ENCODE measurements at places on chromosomes 7 and 10.

DNA sequence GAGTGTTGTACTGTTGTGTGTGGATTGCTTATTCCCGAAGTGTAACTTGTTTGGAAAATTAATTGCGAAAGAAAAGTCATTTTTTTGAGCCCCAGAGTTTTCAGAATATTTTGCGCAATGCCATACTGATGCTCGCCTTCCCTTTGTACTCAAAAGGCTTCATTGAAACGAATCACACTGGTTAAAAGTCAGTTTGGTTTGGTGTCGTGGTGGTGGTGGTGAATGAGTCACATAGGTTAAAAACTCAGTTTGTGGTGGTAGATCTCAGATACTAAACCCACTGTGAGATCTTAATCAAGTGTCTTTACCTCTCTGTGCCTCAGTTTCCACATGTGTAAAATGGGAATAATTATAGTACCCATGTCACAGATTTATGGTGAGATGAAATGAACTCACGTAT is 61.1 kb upstream of the IL6 start:
- no peak for DNase-seq

DNA sequence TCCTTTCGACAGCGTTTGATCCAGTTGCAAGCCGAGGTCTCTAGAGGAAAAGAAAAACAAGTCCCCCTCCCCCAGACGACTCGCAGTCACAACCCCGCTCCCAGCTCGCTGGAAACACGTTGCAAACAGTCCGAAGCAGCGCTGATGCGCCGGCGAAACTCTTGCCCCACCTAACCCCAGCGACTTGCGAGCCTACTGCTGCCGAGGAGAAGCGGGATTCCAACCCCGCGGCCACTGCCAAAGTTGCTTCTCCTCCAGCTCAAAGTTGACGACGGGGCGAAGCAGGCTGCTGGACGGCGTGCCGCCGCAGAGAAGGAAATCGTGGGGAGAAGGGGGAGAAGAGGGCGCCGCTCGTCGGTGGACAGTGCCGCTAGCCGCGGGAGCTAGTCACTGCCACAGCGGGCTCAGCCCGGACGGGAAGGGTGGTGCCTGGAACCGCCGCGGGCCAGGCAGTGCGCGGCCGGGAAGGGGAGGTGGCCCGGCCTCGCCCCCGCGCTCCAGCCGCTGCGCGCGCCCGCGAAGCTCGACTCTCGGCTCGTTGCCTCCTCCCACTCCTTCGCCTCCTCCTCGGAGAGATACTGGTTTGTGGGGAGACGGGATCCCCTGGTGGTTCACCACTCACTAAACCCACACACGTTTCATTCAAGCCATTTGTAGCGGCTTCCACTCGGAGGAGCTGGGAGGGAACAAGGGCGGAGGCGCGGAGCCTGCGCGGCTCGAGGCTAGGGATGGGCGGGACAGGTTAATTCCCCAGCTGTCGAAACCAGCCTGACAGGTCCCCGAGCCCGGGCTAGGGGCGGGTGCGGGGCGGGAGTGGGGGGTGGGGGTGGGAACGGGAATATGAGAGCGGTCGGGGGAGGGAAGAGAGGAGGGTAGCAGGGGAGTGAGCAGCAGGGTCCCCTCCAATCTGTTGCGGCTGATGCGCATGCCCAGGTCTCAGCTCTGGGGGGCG is at the start of gene GPR37:
GPR37 (minus strand) TSS at position 392 of the 952 bp plus-strand sequence. CDS start 816 bp downstream, outside the sequence.
- DNase-seq, result peak; percentile 55

- DNase-seq, result no peak
Observed at GRCh38 chr10:131822692-131823245, 78.0 kb upstream of the PPP2R2D start.

DNA sequence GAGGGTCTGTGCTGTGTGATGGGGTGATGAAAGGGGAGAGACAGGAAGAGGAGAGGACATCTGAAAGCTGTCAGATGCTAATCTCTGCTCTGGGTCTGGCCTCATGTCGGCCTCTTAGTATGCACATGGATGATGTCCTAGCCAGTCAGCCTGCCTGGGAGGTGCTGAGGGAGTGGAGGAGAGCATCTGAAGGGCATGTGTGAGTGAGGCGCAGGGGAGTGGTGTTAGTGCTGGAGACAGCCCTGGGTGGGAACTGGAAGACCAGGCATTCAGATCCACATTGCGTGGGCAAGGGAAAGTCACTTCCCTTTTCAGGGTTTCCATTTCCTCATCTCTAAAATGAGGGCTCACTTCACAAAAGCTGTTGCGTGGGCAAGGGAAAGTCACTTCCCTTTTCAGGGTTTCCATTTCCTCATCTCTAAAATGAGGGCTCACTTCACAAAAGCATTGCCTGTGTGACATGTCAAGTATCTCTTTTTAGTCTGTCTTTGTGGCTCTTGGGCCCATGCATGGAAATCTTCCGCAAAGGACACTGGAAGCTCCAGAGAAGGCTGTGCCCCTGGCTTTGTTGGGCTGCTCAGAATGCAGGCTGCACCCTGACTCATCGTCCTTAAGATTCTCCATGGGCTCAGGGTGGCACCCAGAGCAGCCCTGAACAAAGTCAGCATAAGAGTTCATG is 10.0 kb downstream of the SFTPD start:
- DNase-seq, result no peak

GRCh38 chr7:151689196-151689971 is 169.7 kb upstream of the RHEB start:
- no peak for DNase-seq

- DNase-seq, result no peak
Observed at GRCh38 chr10:89643431-89643811, 1.6 kb downstream of the PANK1 start.

Measured in NT2/D1 (cell line).